Fibroblast of the aortic adventitia (primary cell): ENCODE measurements at places on chromosomes 12 and 14. TPM values are rescaled to one million over a fixed set of nuclear protein-coding genes. Genes with fewer than 3 reads are reported as not detected.

Gene AMN
- total RNA-seq = not detected in 2 replicates

Gene SYNDIG1L
- total RNA-seq = not detected in 2 replicates

Gene MARS1
- 185 and 272 TPM in 2 replicates for total RNA-seq

Gene TAS2R19
- total RNA-seq = 6.3 and 6.5 TPM in 2 replicates

Gene NELL2
- 0.36 and 4.6 TPM in 2 replicates for total RNA-seq

Gene FAIM2
- 12.9 and 13.8 TPM in 2 replicates for total RNA-seq

Gene CDH24
- 2.4 and 3.7 TPM in 2 replicates for total RNA-seq

Gene FAM186B
- 0.45 and 2.7 TPM in 2 replicates for total RNA-seq

Gene MIPOL1
- 12.5 and 32.1 TPM in 2 replicates for total RNA-seq

Gene HRK
- total RNA-seq = 0.41 TPM in 1 of 2 replicates, not detected in the other

Gene TMEM106C
- total RNA-seq = 13.4 and 90.7 TPM in 2 replicates

Gene ANP32D
- total RNA-seq = 1.1 TPM in 1 of 2 replicates, not detected in the other

Gene BCL11B
- total RNA-seq = 0.09 TPM in 1 of 2 replicates, not detected in the other

Gene RNASE11
- not detected in 2 replicates for total RNA-seq

Gene PPTC7
- total RNA-seq = 6.1 and 11.9 TPM in 2 replicates

Gene RXYLT1
- 22.1 and 22.5 TPM in 2 replicates for total RNA-seq

Gene RCOR1
- 12.5 and 14.4 TPM in 2 replicates for total RNA-seq

Gene CCNT1
- 21.1 and 34.3 TPM in 2 replicates for total RNA-seq

Gene NGDN
- 31.5 and 73.5 TPM in 2 replicates for total RNA-seq

Gene MMP14
- 258 and 311 TPM in 2 replicates for total RNA-seq

Gene TAS2R42
- not detected in 2 replicates for total RNA-seq

Gene TMED10
- 143 and 373 TPM in 2 replicates for total RNA-seq

Gene PITPNM2
- 4.1 and 6.6 TPM in 2 replicates for total RNA-seq

Gene KERA
- not detected in 2 replicates for total RNA-seq

Gene ADGRD1
- total RNA-seq = 1.2 and 22.3 TPM in 2 replicates

Gene GUCY2C
- total RNA-seq = not detected in 2 replicates

Gene MGP
- 223 and 529 TPM in 2 replicates for total RNA-seq
